ENCODE measurements at places on chromosomes 6 and 20. TPM values are rescaled to one million over a fixed set of nuclear protein-coding genes. Genes with fewer than 3 reads are reported as not detected.

PSORS1C2 gene
- total RNA-seq: not detected

DTD1 gene
- 22.2 TPM for total RNA-seq

GPLD1 gene
- total RNA-seq: 4.4 TPM

DNA sequence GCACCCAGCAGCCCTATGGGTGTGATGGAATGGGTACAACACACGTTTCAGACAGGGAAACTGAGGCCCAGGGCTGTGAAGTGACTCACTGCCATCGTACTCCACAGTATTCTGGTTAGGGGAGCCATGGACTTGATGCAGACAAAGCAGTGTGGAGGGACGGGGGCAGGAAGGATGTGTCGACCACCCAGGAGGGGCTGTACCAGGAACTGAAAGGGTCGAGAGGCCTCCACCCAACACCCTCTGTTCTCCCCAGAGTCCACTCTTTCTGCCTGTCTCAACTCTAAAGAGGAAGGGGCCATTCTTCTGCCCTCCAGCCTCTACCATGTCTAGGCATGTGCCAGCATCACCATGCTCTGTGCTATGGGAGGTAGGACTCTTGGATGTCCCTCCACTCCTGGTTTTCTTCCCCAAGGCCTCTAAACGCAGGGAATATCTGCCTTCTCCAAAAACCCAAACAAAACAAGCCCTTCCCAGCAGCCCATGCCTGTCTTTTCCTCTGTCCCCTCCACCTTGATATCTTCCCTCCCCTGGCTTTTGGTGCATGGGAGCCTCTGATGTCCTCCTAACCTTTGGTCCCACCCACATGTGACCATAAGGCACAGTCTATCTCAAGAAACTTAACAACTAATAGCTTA, 7.4 kb downstream of the SLC22A1 start:
- peaks cover 12% of the 10 kb centered on the region for H3K4me1 ChIP-seq
- no peaks in the 10 kb centered on the region for H3K27me3 ChIP-seq
- DNase-seq: no peak
- no peak overlapping the region for H3K4me3 ChIP-seq
- peaks cover 11% of the 10 kb centered on the region for H3K36me3 ChIP-seq

DNA sequence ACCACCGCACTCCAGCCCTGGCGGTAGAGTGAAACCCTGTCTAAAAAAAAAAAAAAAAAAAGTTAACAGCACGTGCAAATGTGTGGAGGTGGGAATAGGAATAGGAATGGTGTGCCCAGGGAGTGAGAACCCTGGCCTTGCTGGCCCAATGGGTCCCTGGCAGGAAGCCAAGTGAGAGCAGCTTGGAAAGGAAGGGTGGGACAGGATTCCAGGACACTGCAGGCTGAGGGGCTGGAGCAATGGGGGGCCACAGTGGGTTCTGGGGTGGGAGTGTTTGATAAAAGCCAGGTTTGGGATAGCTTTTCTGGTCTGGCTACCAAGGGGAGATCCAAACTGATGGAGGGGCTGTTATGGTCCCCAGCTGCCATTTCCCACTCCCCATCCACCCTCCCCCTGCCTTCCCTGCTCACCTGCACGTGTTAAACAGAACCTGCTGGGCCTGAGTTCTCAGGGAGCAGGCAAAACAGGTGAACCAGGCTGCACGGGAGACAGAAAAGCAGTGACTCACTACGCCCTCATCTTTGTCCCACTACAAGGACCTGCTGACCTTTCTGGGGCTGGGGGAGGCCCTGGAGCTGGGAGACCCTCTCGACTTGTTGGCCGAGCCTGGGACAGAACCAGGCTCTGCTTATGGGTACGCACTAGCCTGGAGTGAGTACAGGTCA, 3.3 kb downstream of the SUN5 start:
- H3K36me3 ChIP-seq: no peaks in the 10 kb centered on the region
- peak; percentile 59 for DNase-seq
- H3K4me3 ChIP-seq: no peak overlapping the region
- no peak overlapping the region for H3K27ac ChIP-seq
- H3K4me1 ChIP-seq: no peaks in the 10 kb centered on the region

DNA sequence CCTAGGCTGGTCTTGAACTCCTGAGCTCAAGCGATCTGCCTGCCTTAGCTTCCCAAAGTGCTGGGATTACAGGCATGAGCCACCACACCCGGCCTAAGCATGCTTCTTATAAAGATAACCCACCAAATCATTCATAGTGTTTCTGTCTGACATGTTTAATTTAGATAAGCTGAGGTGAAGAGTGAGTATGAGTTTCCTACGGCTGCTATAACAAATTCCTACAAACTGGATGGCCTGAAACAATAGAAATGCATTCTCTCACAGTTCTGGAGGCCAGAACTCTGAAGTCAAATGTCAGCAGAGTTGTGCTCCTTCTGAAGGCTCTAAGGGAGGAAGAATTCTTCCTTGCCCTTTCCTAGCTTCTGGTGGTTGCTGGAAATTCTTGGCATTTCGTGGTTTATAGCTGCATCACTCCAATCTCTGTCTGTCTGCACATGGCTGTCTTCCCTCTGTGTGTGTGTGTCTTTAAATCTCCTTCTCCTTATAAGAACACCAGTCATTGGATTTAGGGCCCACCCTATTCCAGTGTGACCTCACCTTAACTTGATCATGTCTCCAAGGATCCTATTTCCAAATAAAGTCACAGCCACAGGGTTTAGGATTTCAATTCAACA, 29.9 kb downstream of the MAPK13 start:
- H3K4me1 ChIP-seq: no peaks in the 10 kb centered on the region
- H3K27me3 ChIP-seq: no peaks in the 10 kb centered on the region
- no peak for DNase-seq
- peaks cover 7% of the 10 kb centered on the region for H3K36me3 ChIP-seq
- H3K4me3 ChIP-seq: no peak overlapping the region
- H3K27ac ChIP-seq: no peak overlapping the region

- no peak overlapping the region for H3K4me3 ChIP-seq
- H3K4me1 ChIP-seq: peaks cover 58% of the 10 kb centered on the region
- H3K27ac ChIP-seq: peak overlapping the region; percentile 45
- H3K27me3 ChIP-seq: no peaks in the 10 kb centered on the region
These were observed 89.2 kb downstream of the ARID1B start for GRCh38 chr6:156866220-156867015.

GRCh38 chr20:62254021-62254724, 15.9 kb downstream of the OSBPL2 start:
- no peak overlapping the region for H3K4me3 ChIP-seq
- H3K36me3 ChIP-seq: peaks cover 7% of the 10 kb centered on the region
- H3K27ac ChIP-seq: no peak overlapping the region
- no peak for DNase-seq
- H3K4me1 ChIP-seq: peaks cover 18% of the 10 kb centered on the region
- H3K27me3 ChIP-seq: no peaks in the 10 kb centered on the region

DNA sequence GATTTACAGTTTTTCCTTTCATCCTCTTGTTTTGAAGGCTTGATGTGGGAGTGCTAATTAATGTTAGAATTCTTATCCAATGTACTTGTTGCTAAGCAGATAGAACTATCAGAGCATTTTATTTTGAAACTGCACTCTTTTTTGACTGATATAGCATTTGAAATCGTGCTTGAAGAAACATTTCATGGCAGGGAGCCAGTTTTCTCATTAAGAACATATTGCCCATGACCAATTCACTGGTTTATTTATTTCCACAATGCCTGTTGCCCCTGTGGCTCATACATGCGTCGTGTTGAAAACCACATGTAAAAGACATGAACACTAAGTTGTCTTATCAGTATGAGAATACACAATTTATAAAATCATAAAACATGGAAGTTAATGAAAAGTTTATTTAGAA, 479.7 kb upstream of the FLRT3 start:
- no peak for DNase-seq
- H3K27me3 ChIP-seq: no peaks in the 10 kb centered on the region
- no peaks in the 10 kb centered on the region for H3K36me3 ChIP-seq
- no peak overlapping the region for H3K4me3 ChIP-seq

DNA sequence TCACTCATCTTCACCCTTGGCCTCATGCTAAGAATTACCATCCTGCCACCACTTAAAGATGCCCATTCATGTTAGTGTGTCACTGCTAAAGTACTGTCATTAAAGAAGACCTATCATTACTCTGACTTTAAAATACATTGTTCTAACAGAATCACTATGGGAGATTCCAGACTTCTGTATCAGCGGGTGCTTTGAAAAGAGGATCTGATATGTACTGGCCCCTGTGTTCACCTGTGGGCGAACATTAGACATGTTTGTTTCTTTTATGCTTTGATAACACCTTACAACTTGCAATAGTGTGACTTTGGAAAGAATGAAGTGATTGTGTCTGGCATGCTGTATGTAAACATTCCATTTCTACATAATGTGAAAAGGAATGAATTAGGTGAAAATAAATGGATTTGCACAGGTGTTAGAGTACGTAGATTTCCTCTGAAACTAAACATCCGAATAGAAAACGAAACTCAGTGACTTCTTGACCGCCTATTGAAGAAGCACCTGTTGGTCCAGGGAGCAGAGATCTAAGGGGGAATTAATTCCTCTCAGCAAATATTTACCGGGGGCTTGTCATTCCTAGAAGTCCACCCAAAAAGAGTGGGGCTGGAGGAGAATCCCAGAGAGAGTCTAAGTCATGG, 132.3 kb downstream of the CARMIL1 start:
- no peaks in the 10 kb centered on the region for H3K27me3 ChIP-seq
- H3K4me1 ChIP-seq: peaks cover 34% of the 10 kb centered on the region
- no peak for DNase-seq
- no peak overlapping the region for H3K27ac ChIP-seq
- no peaks in the 10 kb centered on the region for H3K36me3 ChIP-seq

GRCh38 chr20:57649617-57650015, 29.4 kb upstream of the ZBP1 start:
- H3K36me3 ChIP-seq: peaks cover 32% of the 10 kb centered on the region
- H3K4me1 ChIP-seq: peaks cover 8% of the 10 kb centered on the region
- no peak overlapping the region for H3K27ac ChIP-seq
- no peaks in the 10 kb centered on the region for H3K27me3 ChIP-seq
- H3K4me3 ChIP-seq: no peak overlapping the region

DNA sequence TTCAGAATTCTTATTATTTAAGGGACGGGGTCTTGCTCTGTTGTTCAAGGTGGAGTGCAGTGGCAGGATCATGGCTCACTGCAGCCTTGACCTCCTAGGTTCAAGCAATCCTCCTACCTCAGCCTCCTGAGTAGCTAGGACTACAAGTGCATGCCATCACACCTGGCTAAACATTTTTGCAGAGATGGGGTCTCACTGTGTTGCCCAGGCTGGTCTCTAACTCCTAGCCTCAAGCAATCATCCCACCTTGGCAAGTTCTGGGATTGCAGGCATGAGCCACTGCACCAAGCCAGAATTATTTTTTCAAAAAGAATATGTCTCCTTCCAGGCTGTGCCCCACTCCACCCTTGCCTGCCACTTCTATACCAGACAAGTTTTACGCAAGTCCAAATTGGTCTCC, 190.1 kb upstream of the SUPT3H start:
- H3K4me1 ChIP-seq: peaks cover 41% of the 10 kb centered on the region
- H3K36me3 ChIP-seq: no peaks in the 10 kb centered on the region
- no peaks in the 10 kb centered on the region for H3K27me3 ChIP-seq
- no peak overlapping the region for H3K4me3 ChIP-seq
- DNase-seq: no peak

GRCh38 chr6:168387911-168388310, 53.1 kb upstream of the SMOC2 start:
- H3K4me3 ChIP-seq: no peak overlapping the region
- peaks cover 22% of the 10 kb centered on the region for H3K27me3 ChIP-seq
- H3K4me1 ChIP-seq: peaks cover 22% of the 10 kb centered on the region
- H3K36me3 ChIP-seq: no peaks in the 10 kb centered on the region
- no peak overlapping the region for H3K27ac ChIP-seq
